HepG2 (cell line): ENCODE measurements at places on chromosomes 7 and 10. TPM values are rescaled to one million over a fixed set of nuclear protein-coding genes. Genes with fewer than 3 reads are reported as not detected.

ANKIB1 gene
- total RNA-seq: 26.6 and 29.6 TPM in 2 replicates

ZNF800 gene
- 12.7 and 13.7 TPM in 2 replicates for total RNA-seq

KIAA1549 gene
- total RNA-seq: 1.8 TPM in 2 replicates

FRMD4A gene
- total RNA-seq: 0.09 and 0.10 TPM in 2 replicates

CADPS2 gene
- total RNA-seq: 43.8 and 62.9 TPM in 2 replicates

CALY gene
- not detected in 2 replicates for total RNA-seq
